ENCODE measurements at places on chromosomes 13 and 19.
A peak's percentile ranks its signal among the peaks of the same experiment; 100 is the strongest.

DNA sequence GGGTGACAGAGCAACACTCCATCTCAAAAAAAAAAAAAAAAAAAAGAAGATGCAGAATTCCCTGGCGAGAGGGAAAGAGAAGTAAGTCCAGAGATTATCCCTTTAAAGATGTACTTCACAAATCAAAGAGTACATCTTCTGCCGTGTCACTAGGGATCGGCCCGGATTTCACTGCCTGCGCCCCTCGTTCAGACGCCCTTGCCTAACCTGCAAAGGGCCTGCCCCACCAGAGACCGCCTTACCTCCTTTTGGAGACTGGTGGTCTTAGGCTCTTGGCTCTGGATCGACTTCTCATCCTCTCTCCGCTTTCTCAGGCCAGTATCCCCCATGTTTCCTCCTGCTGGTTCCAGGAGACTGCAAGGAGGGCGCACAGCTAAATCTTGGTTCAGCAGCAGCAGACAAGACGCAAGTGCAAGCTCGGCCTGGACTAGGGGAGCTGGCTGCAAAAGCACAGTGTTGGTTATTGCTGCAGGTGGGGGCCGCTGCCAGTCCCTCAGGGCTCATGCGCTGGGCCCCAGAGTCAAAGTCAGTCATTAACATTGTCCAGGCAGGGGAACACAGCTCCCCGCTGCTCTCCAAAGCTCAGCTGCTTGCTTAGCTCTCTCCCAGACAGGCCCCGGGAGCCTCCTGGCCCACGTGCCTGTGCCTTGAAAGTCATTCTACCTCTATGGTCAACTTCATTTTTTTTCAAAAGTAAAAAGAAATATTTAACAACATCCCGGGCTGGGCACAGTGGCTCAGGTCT, 1.2 kb downstream of the SLC7A9 start:
- DNase-seq = no peak

DNA sequence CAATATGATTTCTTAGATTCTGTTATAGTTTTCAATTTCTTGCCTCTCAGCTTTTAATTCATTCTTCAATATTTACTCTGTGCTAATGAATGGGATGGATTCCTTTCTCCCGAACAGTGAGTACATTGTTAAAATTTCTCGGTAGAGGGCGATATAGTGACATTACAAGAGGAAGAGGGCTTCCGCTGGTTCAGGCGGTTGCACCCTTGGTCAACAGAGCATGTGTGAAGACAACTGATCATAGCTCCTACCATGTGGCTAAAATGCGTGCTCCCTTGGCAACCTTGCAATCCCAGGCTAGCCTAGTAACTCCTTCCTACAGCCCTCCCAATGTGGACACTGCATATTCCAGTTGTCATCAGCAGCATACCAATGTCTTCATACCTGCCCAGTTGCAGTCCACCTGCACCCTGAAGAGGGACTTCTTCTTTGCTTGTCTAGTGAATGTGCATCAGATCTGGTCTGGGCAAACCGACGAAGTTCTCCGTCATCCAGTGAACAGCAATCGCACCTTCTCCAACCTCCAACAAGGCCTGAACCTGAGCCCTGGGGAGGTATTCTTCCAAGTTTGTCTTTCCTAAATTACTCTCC, 653.0 kb upstream of the GPC6 start:
- DNase-seq = no peak

GRCh38 chr13:59570204-59570603, 593.5 kb downstream of the DIAPH3 start:
- DNase-seq = no peak

GRCh38 chr19:44686896-44687295, 12.1 kb upstream of the CEACAM16 start:
- DNase-seq = no peak

GRCh38 chr19:23263870-23264590, 13.8 kb upstream of the ZNF724 start:
- DNase-seq = peak; percentile 11

GRCh38 chr19:39544226-39544903, 4.4 kb upstream of the EID2 start:
- no peak for DNase-seq

GRCh38 chr19:45446944-45447343, 20.9 kb upstream of the FOSB start:
- DNase-seq = no peak

GRCh38 chr13:28654276-28654675, 4.7 kb upstream of the POMP start:
- DNase-seq = no peak

DNA sequence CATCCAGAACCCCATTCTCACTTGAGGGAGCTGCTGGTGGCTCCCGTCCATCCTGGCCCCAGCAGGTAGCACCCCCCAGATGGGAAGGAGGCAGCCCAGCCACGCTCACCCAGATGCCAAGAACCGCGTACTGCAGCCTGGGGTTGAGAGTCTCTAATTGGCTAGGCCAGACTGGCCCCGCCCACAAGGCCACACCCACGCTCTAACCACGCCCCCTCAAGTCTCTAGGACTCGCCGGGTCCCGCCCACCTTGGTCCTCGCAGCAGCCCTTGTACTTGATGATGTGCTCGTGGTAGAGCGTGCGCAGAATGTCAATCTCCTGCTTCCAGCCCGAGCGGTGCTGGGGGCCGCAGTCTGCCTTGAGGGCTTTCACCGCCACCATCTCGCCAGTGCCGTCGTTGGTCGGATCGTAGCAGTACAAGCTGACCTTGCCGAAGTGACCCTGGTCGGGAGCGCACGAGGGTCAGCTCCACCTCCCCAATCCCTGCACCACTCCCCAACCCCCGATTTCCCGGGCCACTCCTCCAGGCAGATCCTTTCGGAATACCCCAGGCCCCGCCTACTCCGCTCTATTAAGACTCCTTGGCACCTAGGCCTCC, 14.5 kb upstream of the ICAM3 start:
- peak; percentile 90 for DNase-seq

DNA sequence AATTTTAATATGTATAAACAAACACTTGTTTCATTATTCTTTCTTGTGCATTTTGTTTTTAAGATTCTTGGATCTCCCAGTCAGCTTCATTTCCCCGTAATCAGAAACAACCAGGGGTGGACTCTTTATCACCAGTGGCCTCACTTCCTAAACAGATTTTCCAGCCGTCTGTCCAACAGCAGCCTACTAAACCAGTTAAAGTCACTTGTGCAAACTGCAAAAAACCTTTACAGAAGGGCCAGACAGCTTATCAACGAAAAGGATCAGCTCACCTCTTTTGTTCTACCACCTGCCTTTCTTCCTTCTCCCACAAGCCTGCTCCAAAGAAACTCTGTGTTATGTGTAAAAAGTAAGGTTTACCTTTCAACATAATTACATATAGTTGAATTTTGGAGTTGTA, 44.3 kb downstream of the ZMYM2 start:
- DNase-seq = no peak

DNA sequence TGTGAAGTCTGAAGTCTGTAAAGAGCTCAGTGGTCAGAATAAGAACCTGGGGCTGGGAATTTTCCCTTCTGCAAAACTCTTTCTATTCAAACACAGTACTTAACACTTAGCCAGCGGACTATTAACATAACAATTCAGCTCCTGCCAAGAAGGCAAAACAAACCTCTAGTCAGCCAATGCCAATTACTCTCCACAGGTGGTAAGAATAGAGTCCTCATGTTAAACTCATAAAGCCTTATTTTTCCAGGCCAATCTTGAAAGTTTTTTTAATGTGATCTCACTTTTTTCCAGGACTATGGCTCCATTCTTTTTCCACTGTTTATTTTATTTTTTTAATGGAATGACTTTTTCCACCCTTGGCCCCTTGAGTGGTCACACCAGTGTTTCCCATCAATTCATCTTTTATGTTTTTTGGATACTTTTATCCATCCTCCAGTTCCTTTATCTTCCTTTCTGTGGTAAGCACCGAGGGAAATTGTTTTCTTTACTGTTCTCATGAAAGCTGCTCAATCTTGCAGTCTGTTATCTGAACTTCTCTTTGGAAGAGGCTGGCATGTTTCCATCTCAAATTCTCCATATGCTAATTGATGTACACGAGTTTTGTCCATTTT, 217.3 kb downstream of the LHFPL6 start:
- DNase-seq = no peak
